ENCODE measurements at places on chromosomes 3 and 15.

GRCh38 chr3:141255846-141256261 is 24.2 kb downstream of the PXYLP1 start:
- DNase-seq, result peak; percentile 60

DNA sequence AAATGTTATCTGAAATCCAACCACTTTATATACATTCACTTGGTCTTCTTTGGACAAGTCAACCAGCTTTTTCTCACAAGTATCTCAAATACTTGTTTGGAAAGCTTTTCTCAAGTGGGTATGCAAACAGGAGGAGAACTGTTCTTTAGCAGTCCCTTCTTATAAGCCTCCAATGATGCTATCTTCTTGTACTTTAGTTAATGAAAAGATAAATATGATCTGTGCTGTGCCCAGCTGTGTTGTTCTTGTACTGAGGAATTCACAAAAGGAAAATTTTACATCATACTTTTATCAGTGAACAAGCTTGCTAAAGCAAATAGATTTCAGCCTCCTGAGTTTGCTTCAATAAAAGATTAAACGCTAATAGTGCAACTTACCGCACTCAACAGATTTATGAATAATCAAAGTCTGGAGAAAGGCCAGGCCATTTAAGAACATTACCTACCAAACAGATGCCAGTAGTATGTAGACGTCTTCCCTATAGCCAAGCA is 395.2 kb downstream of the MECOM start:
- DNase-seq, result no peak

GRCh38 chr3:130950124-130950523 is 56.2 kb downstream of the ATP2C1 start:
- DNase-seq, result no peak

GRCh38 chr15:99502661-99503060 is 63.1 kb upstream of the MEF2A start:
- DNase-seq, result no peak

DNA sequence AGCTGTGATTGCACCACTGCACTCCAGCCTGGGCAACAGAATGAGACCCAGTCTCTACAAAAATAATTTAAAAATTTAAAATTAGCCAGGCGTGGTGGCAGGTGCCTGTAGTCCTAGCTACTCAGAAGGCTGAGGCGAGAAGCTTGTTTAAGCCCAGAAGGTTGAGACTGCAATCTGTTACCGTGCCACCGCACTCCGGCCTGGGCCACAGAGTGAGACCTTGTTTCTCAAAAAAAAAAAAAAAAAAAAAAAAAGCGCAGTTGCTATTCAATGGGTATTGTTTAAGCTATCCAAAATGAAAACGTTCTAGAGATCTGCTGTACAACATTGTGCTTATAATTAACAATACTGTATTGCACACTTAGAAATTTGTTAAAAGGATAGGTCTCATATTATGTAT is 24.0 kb downstream of the ZNF148 start:
- no peak for DNase-seq

- DNase-seq, result no peak
These were observed 744.7 kb downstream of the TUSC7 start for GRCh38 chr3:117454254-117454653.

- DNase-seq, result no peak
These were observed 12.5 kb downstream of the STOML1 start for GRCh38 chr15:73979636-73980035.

DNA sequence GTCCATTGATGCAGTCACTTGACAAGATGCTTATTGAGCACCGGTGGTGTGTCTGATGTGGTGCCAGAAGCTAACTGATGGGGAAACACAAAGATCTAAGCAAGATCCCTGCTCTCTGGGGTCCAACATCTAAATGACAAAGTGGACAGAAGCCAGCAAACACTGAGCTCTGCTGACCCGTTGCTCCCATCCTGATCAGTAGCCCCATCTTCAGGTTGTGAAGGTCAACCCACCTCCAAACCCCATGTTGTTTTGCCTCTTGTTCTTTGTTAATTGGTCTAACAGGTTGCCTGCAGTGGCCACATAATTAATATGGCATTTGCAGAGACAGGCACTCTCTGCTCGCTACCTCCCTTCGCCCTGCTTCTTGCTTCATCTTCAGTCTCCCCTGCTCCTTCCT is 21.5 kb upstream of the GLCE start:
- DNase-seq, result no peak

DNA sequence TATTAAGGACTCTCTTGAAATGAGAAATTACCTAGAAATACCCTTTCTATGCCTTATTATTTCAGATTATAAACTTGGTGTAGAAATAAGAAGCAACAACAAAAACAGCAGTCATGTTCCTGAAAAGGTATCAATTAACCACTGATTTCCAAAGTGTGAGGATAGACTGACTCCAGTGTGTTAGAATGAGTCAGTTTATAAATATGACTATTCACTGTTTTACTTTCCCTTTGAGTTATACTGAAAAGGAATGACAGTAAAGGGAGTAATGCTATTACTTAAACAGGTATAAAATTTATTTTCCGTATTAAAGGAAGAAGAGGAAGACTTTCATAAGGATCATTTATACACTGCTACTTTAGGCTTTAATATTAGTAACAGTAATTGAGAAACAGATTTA is 12.9 kb downstream of the GMNC start:
- DNase-seq, result no peak
